Dermis blood vessel endothelial cell (primary cell): ENCODE measurements at places on chromosomes 2 and 18. TPM values are rescaled to one million over a fixed set of nuclear protein-coding genes. Genes with fewer than 3 reads are reported as not detected.

DNA sequence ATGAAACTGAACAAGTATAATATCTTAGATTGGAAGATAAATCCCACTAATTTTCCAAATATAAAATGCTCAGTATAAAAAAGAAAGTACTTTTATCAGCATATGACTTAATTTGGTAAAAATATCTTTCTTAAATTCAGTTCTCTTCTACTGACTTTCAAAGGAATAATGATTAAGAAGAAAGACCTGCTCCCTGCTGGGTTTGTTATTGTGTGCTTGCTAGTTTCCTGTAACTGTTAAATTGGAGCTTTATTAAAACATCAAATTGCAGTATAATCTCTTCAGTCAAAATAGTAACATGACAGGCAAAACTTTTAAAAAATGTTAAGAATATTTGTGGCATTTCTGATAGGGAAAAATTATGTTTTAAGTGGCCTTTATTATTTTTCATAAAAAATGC, 1317.4 kb upstream of the CDH2 start:
- DNase-seq: no peak

DNA sequence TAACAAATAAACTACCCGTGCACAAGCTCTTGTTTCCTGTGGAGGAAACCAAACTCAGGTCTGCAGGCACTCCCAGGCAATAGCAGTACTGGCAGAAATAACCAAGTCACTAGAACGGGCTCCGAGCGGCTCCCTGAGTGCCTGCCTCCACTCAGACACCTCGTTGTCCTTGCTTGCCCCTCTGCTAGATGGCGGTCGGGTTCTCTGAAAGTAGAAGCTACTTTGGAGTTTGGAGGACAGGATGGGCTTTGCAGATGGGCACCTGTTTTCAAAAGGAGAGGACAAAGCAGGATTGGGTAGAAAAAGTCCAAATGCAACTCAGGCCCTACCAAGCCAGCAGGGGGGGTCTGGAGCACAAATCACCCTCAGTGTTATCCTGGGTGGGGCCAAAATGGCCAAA, 136.4 kb downstream of the LRRC30 start:
- DNase-seq: peak; percentile 28

SLC9A4 gene
- not detected in 2 replicates for total RNA-seq

DNA sequence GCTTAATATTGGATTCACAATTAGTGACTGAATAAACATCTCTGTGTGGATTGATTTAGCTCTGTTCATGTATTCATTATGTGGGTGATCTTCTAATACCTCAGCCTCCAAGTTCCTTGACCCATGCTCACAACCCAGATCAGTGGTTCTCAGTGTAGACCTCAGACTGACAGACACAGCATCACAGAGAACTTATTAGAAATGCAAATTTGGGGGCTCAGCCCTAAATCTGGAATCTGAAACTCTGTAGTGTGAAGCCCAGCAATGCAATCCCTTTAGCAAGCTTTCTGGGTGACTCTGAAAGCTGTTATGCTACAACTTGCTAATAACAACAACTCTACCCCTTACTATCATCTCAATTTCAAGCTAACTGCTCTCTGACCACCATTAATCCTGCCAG, 273.1 kb upstream of the FANCL start:
- DNase-seq: no peak

SLC4A3 gene
- 0.17 and 0.37 TPM in 2 replicates for total RNA-seq

DNA sequence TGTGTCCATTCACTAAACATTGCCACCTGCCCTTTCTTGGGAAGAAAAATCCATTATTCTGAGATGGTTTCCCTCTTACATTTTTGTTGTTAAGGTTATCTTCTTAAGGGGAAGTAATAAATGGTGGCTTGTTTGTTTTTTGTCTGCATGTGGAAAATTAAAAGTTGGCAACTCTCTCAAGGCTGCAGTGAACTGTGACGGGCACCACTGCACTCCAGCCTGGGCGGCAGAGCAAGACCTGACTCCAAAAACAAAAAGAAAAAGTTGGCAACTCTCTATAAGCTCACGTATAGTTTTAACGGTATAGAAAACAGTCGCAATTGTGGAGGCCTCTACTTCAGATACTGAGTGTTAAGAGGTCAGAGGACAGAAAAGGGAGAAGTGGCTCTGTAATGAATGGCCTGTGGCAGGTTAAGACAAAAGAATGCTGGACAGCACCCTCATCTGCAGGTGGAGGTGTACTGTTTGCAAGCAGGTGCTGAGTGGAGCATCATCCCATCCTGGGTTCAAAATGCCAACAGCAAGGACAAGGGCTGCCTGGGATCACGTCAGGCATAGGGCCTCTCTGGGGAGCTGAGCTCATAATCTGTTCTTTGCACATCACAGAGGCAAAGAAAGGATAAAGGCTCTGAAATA, 16.7 kb downstream of the L3MBTL4 start:
- DNase-seq: no peak

- peak; percentile 1 for DNase-seq
Observed at GRCh38 chr2:171630812-171631626, 56.2 kb upstream of the DYNC1I2 start.

ERFE gene
- 0.34 and 0.47 TPM in 2 replicates for total RNA-seq

DNA sequence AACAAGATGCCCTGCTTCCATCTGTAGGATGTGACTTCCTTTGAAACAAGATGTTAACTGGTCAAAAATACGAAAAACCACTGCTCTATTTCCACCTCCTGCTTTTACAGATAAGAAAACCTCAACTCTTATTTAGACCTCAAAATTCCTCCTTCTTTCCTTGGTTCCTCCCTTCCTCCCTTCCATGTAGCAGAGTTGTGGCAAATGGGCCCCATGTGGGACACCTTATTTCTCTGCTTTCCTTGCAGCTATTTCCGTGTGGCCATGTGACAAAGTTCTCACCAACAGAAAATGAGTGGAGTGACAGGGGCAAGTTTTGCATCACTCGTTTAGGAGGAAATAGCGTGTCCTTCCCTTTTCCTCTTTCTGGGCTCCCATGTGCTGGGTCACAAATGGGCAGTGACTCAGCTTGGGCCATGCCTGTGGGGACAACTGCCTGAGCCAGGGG, 69.4 kb upstream of the SMAD2 start:
- DNase-seq: peak; percentile 28

DNA sequence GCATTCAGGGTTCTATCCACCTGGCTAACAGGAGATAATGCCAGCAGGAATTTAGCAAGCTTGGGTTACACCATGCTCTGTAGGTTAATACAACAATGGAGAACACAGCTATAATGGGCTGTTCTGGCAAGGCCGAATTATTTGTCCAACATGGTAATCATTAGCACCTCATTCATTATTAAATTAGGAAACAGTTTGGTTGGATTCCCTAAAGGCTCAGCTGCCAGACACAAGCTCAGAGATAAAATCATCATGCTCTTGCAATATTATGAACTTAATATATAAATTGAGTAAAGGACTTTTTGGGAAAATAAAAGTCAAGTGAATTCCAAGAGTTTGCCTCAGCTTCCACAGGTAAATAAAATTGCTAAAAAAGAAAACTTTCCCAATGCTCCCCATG, 166.4 kb downstream of the ANKRD44 start:
- no peak for DNase-seq

- peak; percentile 11 for DNase-seq
Observed at GRCh38 chr2:14524041-14524802, 108.3 kb upstream of the LRATD1 start.

DNA sequence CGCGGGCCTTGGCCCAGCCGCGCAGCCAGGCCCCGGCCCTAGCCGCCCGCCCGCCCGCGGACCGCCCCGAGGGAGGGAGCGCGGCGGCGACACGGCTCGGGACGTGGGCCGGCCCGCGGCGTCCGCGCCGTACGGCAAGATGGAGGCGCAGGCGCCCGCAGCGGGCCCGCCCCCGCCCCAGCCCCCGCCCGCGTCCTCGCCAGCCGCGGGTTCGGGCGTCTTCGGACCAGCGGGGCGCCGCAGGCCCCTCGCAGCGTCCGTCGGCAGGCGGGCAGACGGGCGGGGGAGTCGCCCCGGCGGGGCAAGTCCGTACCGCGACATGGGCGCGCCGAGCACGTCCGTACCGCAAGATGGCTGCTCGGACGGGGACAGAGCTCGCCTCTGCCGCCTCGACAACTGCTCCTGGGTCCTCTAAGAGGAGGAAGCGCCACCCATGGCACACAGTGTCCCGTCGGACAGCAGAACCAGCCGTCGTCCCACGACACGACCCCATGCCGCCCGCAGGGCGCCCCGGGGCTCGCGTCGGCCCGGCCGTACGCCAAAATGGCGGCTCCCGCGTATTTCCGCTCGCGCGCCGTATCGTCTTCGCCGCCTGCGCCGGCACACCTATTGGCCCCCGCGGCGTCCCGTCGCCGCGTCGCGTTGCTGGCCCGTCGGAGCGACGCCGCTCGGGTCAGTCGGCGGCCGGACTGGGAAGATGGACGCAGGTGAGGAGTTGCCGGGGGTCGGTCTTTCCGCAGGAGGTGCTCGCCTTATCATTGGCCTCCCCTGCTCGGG, at the start of the genes ATG4B and THAP4:
Gene ATG4B (plus strand): TSS at position 676 of the 777 bp plus-strand sequence. CDS start 22 bp downstream, at position 698.
Gene THAP4 (minus strand): TSS at position 141 of the 777 bp plus-strand sequence. CDS start 141 bp downstream, outside the sequence.
- peak; percentile 94 for DNase-seq

SERPINB13 gene
- not detected in 2 replicates for total RNA-seq

DNA sequence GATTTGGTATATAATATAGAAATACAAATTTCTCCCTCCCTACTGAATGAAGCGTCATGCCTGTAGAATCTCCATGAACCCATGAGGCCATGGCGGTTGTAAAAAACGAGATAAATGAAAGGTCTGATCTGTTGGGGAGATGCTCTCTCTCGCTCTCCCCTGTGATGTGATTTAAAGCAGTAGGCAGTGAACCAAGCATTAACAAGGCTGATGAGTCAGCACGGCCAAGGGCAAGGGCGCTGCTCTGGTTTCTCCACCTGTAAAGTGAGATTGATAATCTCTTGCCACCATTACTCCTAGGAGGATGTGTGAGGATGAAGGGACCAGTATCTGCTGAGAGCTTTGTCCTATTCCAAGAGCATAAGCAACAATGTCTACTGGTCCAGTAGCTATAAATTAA, 553.3 kb downstream of the CMPK2 start:
- DNase-seq: no peak

DNA sequence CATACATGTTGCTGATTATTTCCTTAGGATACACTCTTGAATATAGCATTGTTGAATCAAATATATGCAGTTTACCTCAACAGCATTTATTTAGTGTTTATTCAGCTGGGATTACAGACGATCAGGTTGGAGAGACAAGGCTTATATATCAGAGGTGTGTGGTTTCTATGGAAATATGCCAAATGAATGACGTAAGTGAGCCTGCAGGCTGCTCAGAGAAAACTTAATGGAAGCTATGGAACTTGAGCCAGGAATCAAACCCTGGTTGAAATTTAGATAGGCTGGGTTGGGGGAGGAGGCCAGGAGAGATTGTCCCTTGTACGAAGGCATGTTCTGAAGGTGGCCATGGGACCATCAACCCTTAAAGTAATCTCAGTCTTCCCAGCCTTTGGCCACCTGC, 79.5 kb downstream of the INPP4A start:
- no peak for DNase-seq

DNA sequence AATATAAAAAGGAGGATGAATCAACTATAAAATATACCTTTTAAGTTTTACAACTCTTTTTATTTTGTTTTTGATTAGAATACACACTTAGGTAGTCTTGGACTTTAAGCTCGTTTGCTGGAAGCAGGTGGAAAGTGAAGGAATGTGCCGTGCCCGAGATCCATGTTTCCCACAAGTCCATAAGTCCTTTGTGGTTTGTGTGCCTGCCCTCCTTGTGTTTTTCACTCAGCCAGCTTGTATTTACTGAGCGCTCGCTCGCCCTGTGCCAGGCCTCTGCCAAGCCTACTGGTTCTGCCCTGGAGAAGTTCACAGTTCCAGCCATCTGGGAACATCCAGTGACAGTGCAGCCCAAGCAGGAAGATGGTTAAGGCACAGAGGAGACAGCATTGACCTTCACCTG, 142.6 kb downstream of the MGAT5 start:
- no peak for DNase-seq

DNA sequence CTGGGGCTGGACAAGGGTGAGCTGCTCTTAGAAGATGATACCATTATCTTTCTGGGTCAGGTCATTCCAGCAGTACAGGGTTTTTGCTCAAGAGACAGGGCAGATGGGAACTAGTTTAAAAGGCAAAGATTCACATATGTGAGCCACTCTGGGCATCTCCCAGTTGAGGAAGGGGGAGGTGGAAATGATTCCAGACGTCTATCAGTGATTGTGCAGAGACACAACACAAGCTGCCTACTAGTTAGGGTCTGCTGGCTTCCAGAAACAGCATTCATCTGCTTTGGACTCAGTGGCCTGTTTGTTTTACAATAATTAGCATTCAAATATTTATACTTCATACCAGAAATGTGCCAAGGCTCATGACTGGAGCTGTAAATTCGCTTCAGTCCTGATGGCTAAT, 32.3 kb downstream of the ST6GAL2 start:
- no peak for DNase-seq

GRCh38 chr2:31097962-31098613, 40.2 kb downstream of the GALNT14 start:
- no peak for DNase-seq

C2orf92 gene
- total RNA-seq: 0.88 and 3.4 TPM in 2 replicates

DNA sequence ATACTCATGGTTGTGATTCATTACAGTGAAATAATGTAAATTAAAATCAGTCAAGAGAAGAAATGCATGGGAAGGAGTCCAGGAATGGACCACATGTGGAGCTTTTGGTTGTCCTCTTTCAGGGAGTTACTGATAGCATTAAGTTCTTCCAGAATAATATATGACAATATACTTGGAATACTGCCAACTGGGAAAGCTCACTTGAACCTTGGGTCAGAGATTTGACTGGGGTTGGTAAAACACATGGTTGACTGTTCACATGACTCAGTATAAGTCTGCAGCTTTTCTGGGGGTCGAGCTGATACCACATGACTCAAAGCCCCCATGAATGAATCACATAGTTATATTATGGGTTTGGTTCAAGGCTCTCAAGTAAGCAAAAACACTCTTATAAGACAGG, 1109.0 kb upstream of the CHAC2 start:
- no peak for DNase-seq

GRCh38 chr18:6569813-6570212, 155.1 kb upstream of the L3MBTL4 start:
- no peak for DNase-seq

DNA sequence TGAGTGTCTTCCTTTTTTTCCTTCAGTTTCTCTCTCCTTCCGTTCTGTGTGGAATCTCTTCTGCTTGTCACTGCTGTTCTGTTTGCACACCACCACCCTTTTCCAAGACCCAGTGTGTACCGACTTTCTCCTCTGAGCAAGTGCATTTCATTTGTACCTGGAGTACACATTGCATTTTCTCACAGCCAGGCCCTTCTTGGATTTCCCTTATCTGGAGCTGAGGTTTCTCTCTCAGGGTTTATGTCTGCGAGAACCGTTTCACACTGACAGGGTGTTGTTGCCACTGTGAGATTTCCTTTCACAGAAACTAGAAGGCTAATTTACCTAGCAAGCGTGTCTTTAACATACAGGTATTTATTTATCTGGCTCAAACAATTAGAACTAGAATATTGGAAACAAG, 26.2 kb downstream of the NCOA1 start:
- no peak for DNase-seq

- peak; percentile 46 for DNase-seq
Observed at GRCh38 chr18:76923485-76924085, 101.2 kb downstream of the ZNF236 start.

OSBPL6 gene
- 4.1 and 5.3 TPM in 2 replicates for total RNA-seq

MZT2B gene
- total RNA-seq: 138 and 188 TPM in 2 replicates

GRCh38 chr2:46828491-46829230, 86.9 kb downstream of the MCFD2 start:
- DNase-seq: no peak
